ENCODE measurements at places on chromosomes 5 and 9. TPM values are rescaled to one million over a fixed set of nuclear protein-coding genes. Genes with fewer than 3 reads are reported as not detected.

DRD1 gene
- total RNA-seq = not detected

DPM2 gene
- 50.1 TPM for total RNA-seq

GRCh38 chr5:137389042-137389441, 110.1 kb downstream of the SPOCK1 start:
- no peak for DNase-seq

GRCh38 chr5:118590806-118591205, 397.5 kb downstream of the DTWD2 start:
- no peak for DNase-seq

DNA sequence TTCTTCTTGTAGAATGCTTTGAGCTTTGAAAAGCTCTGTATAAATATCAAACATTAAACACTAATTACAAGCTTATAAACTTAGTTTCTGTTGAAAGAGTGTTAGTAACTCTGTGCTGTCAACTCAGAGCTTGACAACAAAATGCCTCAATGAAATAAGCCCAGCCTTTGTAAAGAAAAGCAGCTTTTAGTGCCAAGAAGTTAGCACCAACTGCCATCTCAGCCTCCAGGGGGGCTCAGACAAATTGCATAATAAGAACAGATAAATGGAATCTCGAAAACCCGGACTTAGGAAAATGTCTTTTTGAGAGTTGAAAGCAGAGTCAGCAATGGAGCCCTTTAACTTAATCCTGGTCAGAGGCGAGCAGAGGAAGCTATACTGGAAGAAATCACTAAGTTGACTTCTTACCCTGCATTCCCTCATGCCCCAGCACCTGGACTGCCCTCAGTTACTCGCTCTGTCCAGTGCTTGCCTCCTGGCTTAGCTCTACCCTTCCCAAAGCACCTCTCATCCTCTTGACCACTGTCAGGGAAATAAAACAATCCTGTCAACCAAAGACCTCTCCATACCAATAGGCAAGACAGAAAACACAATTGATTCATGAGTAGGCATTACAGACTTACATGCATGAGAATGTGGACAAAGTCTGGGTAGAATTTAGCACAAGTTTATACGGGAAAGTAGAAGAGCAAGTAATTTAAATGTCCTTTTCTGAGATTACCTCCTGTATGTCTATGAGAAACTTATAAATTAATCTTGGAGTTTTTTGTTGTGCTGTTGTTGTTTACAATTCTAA, 352.7 kb downstream of the ZNF608 start:
- no peak for DNase-seq

DNA sequence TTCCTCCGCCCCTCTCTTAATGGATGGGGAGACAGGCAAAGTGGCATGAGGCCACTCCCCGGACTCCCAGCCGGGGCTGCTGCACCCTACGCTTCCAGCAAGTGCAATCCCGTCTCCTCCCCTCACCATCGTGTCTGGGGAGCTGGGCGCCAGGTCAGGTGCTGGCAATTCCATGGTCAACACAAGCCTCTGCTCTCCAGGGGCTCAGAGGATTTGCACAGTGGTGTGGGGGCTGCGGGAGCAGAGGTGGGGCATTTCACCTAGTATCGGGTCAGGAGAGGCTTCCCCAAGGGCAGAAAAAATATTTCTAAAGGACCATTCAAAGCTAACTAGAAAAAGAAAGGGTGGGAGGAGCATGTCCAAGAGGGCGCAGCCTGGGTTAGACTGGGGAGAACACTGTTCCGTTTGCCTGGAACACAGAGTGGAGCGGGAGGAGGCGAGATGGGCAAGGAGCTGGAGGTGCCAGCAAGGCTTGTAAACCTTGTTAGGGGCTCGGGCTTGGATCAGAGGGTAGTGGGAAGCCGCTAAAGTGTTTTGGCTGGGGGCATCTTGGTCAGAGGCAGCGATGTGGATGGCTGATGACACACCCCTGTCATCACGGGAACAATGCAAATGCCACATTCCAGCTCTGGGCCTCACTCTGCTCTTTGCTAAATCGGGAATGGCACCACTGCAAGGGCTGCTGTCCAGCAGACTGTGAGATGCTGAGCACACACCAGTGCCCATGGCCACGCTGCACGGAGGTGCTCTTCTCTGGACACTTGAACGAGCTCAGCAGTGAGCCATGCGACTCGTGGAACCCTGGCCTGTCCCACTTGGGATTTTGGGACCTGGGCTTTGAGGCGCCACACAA, 191.7 kb downstream of the CDK5RAP2 start:
- DNase-seq = no peak
